WERI-Rb-1 (cell line): ENCODE measurements at places on chromosomes 2 and 18.

DNA sequence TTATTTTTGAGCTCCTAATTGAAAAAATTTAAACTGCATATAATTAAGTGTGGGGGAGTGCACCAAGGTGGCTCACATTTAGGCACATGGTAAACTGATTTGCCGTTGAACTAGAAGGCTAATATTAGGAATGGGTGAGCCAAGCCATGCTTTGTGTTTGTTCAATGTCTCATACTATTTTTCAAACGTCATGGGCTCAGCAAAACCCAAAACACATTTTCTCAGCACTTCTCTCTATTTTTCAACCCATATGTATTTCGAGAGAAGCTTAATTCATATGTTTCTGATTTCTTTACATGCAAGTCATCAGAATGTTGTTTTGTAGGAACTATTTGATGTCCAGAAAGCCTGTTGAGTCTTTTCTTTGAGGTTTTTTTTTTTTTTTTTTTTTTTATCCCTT lies 291.2 kb downstream of the TCF4 start:
- DNase-seq: no peak

DNA sequence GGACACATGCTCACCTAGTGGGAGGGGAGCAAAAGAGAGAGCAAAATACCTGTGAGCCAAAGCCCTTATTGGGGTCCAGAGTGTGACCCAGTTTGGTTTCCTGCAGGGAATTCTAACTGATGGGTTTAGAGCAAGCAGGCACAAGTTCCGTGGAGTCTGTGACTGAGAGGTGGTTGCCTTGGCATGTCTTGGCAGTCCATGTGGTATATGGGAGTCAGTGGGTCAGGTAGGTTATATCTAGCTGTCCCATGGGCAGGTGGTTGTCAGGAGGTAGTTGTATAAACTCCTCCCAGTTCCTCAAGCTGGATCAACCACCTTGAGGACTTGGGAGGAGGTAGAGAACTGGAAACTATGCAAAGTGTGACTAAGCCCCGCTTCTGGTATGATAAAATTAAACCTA lies 452.8 kb upstream of the VWC2L start:
- DNase-seq: no peak

GRCh38 chr18:12990641-12990966 lies 558 bp upstream of the CEP192 start:
- no peak for DNase-seq

GRCh38 chr2:12719400-12720277 lies 2.9 kb downstream of the TRIB2 start:
- no peak for DNase-seq

GRCh38 chr2:211901226-211901846 lies 637.3 kb downstream of the ERBB4 start:
- no peak for DNase-seq

GRCh38 chr18:26729449-26729848 lies 136.1 kb downstream of the AQP4 start:
- DNase-seq: no peak
